ENCODE measurements at places on chromosomes 7 and 10.

GRCh38 chr10:6364893-6365292 lies 162.2 kb downstream of the PFKFB3 start:
- H3K4me3 ChIP-seq, result no peak overlapping the region
- peaks cover 9% of the 10 kb centered on the region for H3K36me3 ChIP-seq
- H3K4me1 ChIP-seq, result no peaks in the 10 kb centered on the region
- H3K27me3 ChIP-seq, result peaks cover 3% of the 10 kb centered on the region
- no peak overlapping the region for H3K27ac ChIP-seq

DNA sequence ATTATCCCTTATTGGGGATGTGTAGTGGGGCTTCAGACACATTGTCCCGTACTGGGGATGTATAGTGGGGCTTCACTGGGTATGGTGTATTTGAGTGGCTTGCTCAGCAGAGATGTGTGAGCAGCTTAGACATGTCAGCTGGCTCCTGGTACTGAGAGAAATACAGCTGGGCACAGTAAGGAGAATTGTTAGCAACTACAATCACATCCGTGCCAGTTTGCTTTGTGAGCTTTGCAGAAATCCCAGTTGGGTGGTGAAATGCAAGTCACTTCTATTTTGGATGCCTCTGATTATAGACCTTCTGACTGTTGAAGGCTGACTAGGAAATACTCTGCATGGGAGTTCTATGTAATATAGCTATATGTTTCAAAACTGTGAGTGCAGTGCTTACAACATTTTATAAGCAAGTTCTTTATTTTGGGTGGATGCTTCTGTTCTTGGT lies 10.8 kb downstream of the CCNY start:
- peak overlapping the region; percentile 36 for H3K27ac ChIP-seq
- no peak overlapping the region for H3K4me3 ChIP-seq
- peaks cover 8% of the 10 kb centered on the region for H3K36me3 ChIP-seq
- no peaks in the 10 kb centered on the region for H3K27me3 ChIP-seq

DNA sequence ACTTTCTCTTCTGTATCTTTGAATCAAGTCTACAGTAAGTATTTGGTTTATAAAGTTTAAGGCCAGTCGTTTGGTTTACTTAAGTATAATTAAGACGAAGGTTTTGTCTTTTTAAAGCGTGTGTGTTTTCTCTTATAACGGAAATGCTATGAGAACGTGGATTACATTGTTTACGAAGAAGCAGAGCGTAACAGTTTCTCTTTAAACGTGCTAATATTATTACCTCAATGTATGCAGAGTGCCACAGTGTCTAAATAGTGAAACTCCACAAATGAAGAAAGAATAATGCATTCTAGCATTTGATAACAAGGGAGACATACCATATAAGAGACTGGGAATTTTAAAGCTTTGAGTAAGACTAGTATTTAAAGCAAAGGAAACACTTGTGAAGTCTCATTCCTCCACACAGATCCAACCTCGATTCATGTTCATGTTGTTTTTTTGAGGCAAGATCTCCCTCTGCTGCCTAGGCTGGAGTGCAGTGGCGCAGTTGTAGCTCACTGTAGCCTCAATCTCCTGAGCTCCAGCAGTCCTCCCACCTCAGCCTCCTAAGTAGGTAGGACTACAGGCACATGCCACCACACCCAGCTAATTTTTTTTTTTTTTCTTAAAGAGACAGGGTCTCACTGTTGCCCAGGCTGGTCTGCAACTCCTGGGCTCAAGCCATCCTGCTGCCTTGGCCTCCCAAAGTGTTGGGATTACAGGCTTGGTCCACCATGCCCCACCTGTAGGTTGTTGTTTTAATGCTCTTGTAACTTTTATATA lies 75.1 kb downstream of the ANKRD61 start:
- H3K4me1 ChIP-seq, result peaks cover 19% of the 10 kb centered on the region
- H3K36me3 ChIP-seq, result peaks cover 3% of the 10 kb centered on the region
- no peaks in the 10 kb centered on the region for H3K27me3 ChIP-seq
- no peak for DNase-seq
- H3K4me3 ChIP-seq, result peak overlapping the region; percentile 90
- H3K27ac ChIP-seq, result peak overlapping the region; percentile 92

GRCh38 chr7:8141070-8141469 lies 120.9 kb downstream of the ICA1 start:
- no peaks in the 10 kb centered on the region for H3K36me3 ChIP-seq
- no peak overlapping the region for H3K4me3 ChIP-seq
- no peak overlapping the region for H3K27ac ChIP-seq

DNA sequence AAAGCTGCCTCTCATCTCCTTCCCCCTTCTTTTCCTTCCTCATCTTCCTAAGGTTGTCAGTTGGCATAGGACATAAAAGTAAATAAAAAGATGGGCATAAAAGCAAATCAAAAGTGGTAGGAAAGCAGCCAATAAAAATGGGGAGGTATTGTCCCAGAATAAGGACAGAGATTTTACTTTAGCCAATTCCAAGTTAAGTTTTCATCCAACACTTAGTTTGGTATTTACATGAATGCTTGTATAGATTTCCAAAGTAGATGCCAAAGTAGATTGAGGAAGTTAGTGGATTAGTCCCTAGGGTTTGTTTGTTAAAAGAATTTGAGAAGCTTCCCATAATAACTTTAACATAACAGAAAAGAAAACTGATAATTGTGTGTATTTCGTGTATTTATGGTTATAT lies 33.7 kb downstream of the HDAC9 start:
- peak overlapping the region; percentile 71 for H3K27ac ChIP-seq
- DNase-seq, result no peak
- H3K27me3 ChIP-seq, result no peaks in the 10 kb centered on the region
- H3K4me1 ChIP-seq, result peaks cover 47% of the 10 kb centered on the region
- H3K4me3 ChIP-seq, result no peak overlapping the region

DNA sequence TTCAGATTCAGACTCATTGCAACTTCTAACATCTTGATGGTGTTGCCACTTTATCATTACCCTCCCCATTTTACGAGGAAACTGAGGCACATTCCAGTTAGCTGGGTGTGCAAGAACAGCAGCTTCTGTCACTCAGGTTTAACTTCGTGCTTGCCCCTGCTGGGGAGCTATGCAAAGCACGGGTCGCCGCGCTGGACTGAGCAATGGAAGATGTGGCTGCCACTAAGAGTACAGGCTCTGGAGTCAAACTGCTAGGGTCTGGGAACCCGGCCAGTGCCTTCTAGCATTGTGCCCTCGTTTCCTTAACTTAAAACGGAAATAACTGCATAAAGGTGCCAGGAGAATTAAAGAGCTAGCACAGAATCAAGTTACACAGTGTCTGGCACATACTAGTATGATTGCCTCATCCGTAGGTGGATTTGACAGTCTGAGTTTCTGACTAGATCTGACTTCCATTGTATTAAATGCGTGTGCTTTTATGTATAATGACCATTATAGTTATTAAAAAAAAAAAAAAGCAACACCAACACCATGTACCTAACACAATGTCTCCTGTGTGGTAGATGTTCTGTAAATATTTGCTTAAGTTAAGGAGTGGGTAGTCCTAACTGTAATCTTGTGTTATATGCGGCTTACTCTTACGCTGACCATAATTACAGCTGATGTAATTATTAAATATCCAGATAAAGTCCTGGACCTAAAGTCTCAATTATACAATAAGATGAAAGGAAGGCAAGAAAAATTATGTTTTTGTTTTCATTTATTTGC lies 842 bp downstream of the ZNF22 start:
- peak overlapping the region; percentile 91 for H3K4me3 ChIP-seq
- H3K27me3 ChIP-seq, result no peaks in the 10 kb centered on the region
- peak; percentile 37 for DNase-seq
- H3K36me3 ChIP-seq, result peaks cover 27% of the 10 kb centered on the region
- H3K4me1 ChIP-seq, result peaks cover 12% of the 10 kb centered on the region

- H3K27ac ChIP-seq, result no peak overlapping the region
- no peak overlapping the region for H3K4me3 ChIP-seq
- peaks cover 14% of the 10 kb centered on the region for H3K27me3 ChIP-seq
- DNase-seq, result no peak
Observed at GRCh38 chr7:29109899-29110298, 36.4 kb downstream of the CPVL start.

DNA sequence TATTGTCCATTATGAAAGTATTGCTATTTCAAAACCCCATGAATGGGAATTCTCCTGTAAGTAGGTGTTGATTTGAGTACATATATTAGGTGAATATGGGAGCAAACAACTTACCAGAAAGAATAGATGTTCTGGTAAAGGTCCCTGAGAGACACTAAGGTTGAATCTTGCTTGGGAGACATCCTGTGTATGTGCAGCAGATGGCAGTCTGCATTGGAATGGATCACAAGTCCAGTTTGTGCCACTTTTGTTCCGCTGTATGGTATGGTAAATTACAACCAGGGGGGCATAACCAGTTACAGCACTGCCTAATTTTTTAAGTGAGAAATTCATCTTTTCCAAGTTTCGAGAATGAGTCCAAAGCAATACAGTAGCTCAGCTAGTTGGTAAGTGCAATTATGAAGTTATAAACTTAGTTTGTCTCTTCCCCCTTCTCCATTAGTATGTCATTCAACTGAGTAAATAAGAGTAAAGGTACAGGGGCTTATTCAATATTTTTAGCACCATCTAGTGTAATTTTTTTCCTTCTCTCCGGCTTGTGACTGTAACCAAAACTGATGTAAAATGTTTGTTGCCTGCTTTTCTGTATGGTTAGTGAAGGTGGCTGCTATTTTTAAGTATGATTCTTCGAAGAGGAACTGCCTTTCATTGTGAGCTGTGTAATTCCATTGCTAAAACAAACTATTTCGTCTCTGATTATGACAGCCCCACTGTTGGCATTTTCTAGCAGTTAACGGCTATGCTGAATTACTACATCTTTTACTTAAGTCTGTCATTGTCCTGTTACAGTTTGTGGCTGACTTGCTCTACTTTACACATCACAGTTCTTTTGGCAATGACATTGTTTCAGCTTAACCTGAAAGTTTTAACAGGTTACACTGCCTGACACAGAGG lies 2.8 kb downstream of the MCU start:
- no peaks in the 10 kb centered on the region for H3K36me3 ChIP-seq
- H3K4me1 ChIP-seq, result peaks cover 28% of the 10 kb centered on the region
- no peak for DNase-seq
- no peak overlapping the region for H3K4me3 ChIP-seq
- H3K27me3 ChIP-seq, result no peaks in the 10 kb centered on the region

DNA sequence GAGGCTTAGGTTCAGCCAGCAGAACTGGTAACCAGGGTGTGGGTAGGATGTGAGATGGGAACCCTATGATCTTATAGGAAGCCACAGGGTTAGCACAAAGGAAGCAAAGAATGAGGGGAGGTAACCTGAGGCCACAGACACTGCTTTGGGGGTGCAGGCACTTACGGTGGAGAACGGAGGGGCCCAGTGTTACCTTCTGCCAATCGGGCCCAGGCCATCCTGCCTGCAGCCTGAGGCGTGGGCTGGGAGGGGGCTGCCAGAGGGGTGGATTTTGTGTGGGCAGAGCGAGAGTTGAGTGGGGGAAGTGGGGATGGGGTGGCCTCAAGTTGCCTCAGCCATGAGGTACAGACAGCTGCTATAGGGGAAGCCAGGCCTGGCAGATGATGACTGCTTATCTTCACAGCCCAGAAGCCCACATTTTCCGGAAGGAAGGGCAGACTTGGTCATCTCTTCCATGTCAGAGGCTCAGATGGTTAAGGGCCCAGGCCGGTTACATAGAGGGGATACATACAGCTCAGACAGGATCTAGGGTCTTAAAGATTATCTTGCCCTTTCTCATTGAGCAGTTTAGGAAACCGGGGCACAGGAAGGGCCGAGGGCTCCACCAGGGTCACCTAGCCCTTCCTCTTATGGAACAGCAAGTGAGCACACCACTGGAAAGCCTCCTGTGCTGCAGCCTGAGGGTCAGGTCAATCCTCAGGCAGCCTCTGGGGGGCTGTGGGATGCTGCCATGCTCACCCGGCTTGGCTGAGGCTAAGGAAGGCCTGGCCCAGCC lies 24.4 kb upstream of the VSIR start:
- H3K36me3 ChIP-seq, result peaks cover 4% of the 10 kb centered on the region
- H3K4me1 ChIP-seq, result peaks cover 17% of the 10 kb centered on the region
- H3K4me3 ChIP-seq, result no peak overlapping the region

- peaks cover 2% of the 10 kb centered on the region for H3K4me1 ChIP-seq
- peaks cover 2% of the 10 kb centered on the region for H3K27me3 ChIP-seq
- H3K4me3 ChIP-seq, result no peak overlapping the region
- no peak overlapping the region for H3K27ac ChIP-seq
- DNase-seq, result peak; percentile 35
- no peaks in the 10 kb centered on the region for H3K36me3 ChIP-seq
Observed at GRCh38 chr7:111741811-111742240, 179.5 kb upstream of the IMMP2L start.

- H3K27ac ChIP-seq, result no peak overlapping the region
- H3K4me1 ChIP-seq, result no peaks in the 10 kb centered on the region
Observed at GRCh38 chr10:24556750-24557742, 166.6 kb downstream of the ARHGAP21 start.

DNA sequence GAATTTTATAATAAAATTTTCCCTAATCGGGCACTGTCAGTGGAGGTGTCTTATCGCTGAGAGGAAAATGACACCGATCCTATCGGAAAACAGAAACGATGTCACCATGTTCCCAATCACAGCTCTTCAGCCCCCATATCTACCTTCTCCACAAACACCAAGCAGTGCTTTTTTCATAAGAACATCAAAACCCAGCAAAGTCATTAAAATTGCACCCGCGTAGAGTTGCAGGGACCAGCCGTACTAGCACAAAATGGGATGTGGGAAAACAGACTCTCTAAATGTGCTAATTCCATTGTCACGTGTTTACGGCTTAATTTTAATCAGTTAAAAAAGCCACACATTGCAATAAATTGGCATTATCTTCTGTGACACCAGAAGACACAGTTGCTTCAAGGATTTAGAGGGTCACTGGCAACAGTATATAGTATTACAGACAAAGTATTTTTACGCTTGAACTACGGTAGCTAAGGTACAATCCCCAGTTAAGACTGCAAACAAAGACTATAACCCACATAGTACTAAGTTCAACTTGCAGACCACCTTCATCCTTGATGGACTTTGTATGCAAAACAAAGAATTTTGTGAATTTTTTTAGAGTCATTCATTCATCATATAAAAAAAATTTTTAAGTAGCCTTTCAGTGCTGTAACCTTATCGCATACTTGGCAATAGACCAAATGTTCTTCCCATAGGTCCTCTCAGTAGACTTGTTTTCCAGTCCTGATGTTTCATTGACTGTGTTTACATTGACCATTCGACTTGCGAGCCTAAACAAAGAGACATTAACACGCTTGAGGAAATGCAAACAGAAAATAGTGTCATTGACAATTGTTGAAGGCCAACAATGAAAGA lies 116.0 kb downstream of the VTI1A start:
- H3K4me3 ChIP-seq, result no peak overlapping the region
- H3K27ac ChIP-seq, result no peak overlapping the region
- no peak for DNase-seq
- no peaks in the 10 kb centered on the region for H3K4me1 ChIP-seq

DNA sequence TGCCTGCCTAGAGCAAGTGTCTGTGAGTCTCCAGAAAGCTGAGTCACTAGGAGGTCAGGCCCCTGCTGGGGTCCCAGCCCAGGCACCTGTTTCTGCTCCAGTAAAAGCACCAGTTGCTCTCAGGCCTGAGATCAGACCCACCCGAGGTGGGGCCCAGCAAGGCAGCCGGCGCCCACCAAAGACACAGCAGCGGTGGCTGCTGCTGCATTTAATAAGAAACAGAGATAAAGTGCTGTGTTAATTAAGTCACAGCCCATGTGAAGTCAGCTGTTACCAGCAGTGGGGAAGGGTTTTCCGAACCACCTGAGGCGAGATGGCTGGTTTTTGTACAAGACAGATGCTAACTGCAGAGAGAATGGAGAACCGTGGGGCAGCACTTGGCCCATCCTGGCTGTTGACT lies 12.1 kb upstream of the LRRC18 start:
- DNase-seq, result no peak
- peak overlapping the region; percentile 36 for H3K27ac ChIP-seq
- H3K36me3 ChIP-seq, result peaks cover 46% of the 10 kb centered on the region
- H3K27me3 ChIP-seq, result no peaks in the 10 kb centered on the region

- peaks cover 3% of the 10 kb centered on the region for H3K4me1 ChIP-seq
- no peak for DNase-seq
- H3K4me3 ChIP-seq, result no peak overlapping the region
Observed at GRCh38 chr7:31805209-31805818, 118.3 kb downstream of the PPP1R17 start.
